GM12864 (cell line): ENCODE measurements at places on chromosomes 4 and X.

DNA sequence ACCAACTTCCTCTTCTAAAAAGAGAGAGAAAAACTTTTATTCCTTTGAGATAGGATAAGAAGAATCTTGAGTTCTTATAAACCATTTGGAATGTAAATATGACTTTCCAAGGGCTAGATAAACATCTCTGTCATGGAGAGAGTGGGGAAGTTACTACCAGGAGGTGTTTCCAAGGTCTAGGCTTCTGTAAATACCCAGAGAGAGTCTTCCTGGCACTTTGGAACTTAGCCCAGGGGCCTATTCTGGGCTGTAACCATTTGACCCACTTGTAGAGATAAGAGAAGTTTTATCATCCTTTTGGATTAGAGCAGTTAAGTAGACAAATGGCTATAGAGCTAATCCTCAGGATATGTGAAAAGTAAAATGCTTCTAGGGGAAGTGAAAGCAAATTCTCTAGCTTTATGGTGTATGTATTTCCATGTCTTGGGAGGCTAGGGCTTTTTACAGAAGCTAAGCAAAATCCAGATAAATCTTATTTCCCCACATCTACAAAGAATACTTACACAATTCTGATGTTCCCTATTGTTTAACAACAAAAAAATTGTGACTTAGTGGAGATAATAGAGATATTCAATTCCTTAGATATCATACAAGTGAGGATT lies 51.1 kb downstream of the MCUB start:
- DNase-seq: no peak

- DNase-seq: no peak
Observed at GRCh38 chrX:40237731-40238178, 140.0 kb upstream of the BCOR start.

DNA sequence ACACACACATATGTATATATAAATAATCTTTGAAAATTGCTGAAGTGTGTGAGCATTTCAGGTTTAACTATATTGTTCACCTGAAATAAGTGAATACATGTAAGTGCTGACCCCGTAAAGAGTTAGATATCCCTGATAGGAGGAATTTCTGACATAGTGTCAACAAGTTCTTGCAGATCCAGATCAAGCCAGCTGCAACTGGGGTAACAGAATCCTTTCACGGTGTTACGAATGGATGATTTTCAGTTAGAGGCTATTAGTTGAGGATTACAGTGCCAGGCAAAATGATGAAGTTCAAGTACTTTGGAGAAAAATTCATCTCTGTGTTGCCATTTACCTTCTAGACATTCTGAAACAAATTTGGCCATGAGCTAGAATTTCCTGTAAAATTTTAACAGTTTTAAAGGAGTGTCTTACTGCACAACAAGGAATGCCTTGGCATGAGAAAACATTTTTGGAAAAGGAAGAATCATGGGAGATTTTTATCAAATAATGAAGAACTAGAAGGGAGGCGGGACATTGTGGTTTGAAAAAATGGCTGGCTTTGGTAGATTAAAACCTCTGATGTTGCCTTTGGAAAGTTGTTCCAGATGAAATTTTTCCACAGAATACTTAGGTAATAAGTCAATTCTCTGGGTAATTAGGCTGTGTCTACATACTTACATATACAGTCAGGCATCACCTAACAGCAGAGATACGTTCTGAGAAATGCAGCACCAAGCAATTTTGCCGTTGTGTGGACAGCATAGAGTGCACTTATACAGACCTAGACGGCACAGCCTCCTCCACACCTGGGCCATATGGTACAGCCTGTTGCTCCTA lies 84.4 kb upstream of the FAT1 start:
- no peak for DNase-seq

DNA sequence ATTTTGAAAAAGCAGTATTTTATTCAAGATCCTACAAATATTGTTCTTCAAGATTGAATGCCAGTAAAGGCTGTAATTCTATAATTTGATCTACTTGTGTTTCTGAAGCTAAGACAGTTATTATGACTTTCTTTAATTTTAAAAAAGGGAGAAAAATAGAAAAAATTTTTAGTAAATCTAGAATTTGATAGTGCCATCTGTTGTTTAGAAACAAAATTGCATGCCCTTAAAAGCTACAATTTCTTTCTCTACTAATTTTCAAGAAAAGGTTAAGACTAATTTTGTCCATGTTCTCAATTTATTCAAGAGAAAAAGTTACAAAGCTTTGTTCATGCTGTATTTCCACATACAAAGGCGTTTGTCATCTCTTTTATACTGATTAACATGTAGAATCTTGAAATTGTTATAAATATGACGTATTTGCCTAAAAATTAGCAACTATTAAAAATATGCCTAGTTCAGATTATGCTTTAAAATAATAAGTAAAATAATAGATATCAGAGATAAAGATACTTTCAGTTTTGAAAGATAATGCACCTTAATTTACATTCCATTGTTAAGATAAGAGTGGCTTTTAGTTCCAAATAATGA lies 25.6 kb upstream of the MMRN1 start:
- DNase-seq: no peak

DNA sequence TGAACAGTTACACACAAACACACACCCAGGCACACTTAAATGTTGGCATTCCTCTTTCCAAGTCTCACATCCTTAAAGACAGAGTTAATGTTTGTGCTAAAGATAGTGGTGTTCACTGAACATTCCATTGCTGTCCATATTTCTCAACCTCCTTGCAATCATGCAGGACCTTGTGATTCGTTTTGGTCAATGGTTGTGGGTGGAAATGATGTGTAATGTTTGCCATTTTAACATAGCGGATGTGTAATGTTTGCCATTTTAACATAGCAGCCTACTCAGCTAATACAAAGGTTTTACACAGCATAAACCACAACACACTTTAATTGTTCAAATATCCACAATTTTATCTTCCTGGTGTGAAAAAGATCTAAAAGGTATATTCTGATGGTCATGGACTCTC lies 93.9 kb downstream of the CEP44 start:
- no peak for DNase-seq

DNA sequence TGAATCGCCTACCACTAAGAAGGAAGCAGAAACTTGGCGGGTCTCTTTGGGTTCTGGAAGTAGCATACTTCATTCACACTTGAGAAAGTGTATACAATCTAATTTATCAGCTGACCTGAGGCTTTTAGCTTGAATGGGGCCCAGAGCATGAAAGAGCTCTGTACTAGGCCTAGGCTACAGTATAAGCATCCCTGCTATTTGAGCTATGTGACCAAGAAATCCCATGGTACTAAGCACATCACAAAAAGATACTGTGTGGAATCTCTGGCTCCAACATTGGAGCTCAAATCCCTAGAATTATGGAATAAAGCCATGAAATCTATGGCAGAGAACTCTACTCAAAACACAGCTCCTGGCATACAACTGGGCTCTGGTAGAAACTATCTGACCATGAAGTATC lies 43.9 kb upstream of the CCDC149 start:
- DNase-seq: no peak

GRCh38 chr4:139299536-139299935 lies 1.8 kb upstream of the NAA15 start:
- no peak for DNase-seq

DNA sequence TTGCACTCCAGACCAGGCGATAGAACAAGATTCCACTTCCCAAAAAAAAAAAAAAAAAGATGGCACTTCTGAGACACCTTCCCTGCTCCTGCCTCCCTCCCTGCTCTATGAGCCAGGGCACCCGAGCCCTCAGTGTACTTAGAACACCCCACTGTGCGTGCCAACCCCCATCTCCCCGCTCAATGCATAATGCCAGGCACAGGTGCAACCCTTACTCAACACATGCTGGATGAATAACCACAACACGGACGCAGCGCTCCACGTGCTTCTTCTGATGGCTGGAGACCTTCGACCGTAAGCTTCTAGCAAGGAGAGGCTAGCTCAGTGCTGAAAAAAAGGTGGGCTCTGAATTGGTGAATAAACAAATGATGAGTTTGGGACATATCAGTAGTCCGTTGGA lies 19.9 kb upstream of the IRAK1 start:
- no peak for DNase-seq

- DNase-seq: no peak
Observed at GRCh38 chr4:75048208-75048879, 115.4 kb downstream of the PARM1 start.

DNA sequence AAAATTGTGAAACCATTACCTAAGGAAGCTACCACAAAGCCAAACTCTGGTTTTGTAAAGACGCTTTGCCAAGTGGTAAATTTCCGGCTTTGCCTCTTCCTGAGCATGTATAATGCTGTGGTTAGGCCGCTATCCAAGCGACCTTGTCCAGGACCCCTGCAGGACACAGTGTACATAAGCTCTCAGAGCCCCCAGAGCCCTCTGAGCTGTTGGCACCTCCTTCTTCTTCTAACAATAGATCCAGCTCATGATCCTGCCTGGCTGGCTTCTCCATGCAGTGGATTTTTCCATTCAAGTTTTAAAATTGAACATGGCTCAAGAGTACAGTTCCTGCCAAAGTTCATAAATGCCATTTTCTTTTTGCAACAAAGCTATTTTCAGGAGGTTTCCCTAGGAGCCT lies 326.7 kb downstream of the MAPK10 start:
- DNase-seq: no peak

- DNase-seq: no peak
Observed at GRCh38 chrX:128020701-128021100, 31.5 kb downstream of the ACTRT1 start.

GRCh38 chr4:61318431-61318830 lies 118.3 kb downstream of the ADGRL3 start:
- DNase-seq: no peak

DNA sequence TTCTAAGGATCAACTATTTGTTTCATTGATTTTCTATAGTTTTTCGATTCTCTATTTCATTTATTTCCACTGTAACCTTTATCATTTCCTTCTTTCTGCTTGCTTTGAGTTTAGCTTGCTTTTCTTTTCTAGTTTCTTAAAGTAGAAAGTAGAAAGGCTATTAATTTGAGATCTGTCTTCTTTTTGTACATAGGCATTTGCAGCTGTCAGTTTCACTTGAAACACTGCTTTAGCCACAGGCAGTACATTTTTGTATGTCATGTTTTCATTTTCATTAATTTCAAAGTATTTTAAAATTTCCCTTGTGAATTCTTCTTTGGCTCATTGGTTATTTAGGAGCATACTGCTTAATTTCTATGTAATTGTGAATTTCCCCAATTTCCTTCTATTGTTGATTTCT lies 152.2 kb downstream of the SH3KBP1 start:
- DNase-seq: no peak

DNA sequence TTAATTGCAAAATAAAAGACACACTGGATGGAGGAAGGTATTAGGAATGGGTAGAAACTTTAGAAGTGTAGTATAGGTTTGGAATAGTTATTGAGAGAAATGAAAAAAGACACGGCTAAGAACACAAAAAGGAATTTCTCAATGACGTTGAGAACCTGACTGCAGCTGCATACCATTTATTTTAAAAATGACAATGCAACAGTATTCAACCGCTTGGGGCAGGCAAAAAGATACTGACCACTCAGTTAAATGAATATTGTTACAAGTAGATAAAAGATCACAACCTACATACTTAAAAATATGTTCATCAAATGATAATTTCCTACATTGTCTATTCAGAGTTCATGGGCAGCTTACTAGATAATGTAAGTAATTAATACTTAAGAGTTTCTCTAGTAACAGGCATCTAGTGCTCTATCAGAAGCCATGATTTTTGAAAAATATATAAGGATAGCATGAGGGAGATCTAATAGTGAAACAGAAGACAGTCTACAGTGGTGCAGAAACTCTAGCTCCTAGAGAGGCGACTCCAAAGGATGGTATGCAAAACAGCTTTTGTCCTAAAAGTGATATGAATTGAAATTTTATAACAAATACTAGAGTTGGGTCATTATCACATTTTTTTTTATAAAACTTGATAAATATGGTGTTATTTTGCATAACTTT lies 216.2 kb upstream of the VEGFC start:
- DNase-seq: no peak

GRCh38 chr4:122591196-122591595 lies 29.7 kb downstream of the IL21 start:
- DNase-seq: no peak

DNA sequence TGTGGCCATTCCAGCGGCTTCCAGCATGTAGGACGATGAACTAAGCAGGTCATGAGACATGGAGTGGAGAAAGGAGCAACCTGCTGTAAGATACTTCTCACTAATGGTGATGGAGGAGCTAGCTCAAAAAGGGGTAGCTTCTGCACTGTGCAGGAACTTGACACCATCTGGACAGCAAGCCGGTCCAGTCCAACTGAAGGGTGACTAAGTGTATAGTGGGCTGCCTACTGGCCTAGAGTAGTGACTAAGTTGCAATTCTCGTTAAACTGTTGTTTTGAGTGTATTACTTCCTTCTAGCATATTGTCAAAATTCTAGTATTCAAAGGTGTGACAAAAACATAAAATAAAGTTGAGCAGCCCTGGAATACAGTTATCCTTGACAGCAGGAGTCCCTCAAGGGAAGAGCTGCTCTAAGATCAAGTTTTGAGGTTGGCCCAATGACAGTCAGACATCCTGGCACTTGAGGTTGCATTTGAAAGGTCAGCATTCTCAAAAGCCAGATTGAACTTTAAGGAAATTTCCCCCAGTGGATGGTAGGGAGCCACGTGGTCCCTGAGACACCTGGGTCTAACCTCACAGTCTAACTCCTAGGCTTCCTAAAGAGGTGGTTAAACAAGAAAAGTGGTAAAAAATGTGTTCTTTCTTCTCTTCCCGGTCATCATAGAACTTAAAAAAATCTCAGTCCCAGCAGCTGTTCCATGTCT lies 8.0 kb downstream of the CETN2 start:
- DNase-seq: no peak

- no peak for DNase-seq
Observed at GRCh38 chr4:128908735-128909134, 99.2 kb downstream of the JADE1 start.

GRCh38 chr4:153222707-153223426 lies 18.6 kb downstream of the TRIM2 start:
- DNase-seq: no peak

- DNase-seq: no peak
Observed at GRCh38 chrX:18146009-18146408, 74.7 kb downstream of the BEND2 start.

DNA sequence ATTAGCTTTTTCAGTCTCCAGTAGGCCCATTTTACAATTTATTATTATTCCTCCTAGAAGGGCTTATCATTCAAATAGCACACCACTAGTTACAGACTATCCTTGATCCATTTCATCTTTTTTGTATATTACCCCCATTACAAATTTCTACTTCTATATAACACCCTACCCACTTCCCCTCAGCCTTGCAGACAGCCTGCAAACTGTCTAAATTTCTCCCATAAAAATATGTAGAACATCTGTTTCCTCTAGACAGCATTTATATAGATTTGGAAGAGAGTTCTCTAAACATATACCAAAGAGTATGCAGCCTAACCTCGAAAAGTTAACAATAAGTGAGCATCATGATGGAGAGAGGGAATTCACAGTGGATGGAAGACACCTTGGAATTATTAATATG lies 30.8 kb downstream of the COMMD8 start:
- no peak for DNase-seq

- DNase-seq: no peak
Observed at GRCh38 chr4:54542119-54542438, 115.7 kb upstream of the KIT start.

DNA sequence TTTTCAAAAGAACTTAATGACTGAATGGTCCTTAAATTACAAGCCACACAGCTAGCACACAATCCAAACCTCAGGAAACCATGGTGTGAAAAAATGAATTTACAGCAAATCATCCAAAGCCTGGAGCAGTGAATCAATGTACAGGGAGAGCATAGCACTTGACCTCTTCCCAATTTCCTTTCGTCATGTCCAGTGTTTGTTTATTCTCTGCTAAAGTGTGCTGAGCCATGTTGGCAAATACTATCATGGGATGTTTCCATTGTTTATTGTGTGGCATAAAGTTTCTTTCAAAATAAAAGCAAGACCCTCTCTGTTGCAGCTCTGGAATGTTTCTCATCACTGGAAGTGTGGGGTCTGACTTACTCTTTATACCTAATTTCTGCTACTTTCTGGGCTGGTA lies 25.4 kb upstream of the FAM47B start:
- no peak for DNase-seq
